HuH-7.5 (cell line): ENCODE measurements at places on chromosomes 7 and 10.

GRCh38 chr10:62655337-62655994 is 149.1 kb upstream of the ADO start:
- no peak for DNase-seq

- no peak for DNase-seq
These were observed 63.6 kb upstream of the SFMBT2 start for GRCh38 chr10:7474388-7474787.

- DNase-seq: no peak
These were observed 204.1 kb downstream of the KCNMA1 start for GRCh38 chr10:77433546-77433945.

DNA sequence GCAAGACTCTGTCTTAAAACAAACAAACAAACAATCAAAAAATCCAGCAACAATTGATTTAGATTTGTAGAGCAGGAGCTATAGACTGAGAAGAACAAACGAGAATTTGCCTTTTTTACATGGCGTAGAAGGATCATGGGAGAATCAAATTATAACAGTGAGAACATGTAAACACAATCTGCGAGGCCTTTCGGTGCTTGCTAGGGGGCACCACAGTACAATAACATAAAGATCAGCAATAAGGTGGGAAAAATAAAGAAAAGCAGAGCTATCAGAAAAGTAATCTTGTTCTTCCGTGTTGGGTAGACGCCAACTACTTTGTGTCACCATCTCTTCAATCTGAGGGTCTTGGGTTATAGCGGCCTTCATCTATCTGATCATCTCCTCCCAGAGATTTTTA is 82.2 kb downstream of the NOD1 start:
- no peak for DNase-seq
